ENCODE measurements at places on chromosomes 6 and 20.

DNA sequence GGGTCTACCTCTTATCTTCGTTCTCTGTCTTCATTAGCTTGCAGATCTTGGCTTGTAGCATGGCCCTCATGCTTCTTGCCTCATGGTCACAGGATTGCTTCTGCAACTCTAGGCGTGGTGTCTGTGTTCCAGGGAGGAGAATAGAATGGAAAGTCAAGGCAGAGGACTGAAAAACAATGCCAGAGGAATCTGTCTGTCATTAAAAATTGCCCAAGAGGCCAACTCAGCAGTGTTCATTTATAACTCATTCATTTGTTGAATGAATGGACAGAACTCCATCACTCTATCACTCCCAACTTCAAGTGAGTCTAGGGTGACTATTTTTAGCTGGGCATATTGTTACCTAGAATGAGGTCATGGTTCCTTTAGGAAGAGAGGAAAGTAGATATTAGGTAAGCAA, 179.6 kb downstream of the UST start:
- no peak for DNase-seq

DNA sequence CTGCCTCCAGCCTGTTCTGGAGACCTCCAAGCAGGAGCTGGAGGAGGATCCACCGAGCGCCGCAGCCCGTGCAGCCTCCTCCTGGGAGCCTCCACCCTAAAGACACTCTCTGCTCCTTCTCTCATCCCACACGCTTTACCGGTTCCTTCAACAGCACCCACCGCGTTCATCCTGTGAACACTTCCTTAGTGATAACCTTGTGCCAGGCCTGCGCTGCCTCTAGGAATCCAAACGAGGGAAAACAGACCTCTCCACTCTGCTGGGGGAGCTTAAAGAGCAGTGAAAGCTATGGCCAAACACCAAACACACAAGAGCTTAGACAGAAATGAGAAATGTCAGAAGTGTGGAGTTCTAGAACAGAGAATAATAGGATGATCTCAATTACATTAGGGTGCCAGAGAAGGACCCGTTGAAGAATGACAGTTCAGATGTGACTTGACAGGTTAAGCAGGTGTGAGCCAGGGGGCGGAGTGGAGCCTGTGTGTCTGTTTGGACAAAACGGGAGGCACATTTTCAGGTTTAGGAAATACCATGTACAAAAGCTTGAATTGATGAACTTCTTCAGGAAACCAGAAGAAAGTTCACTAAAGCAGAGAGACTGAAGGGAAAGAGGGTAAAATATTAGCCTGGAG, 28.5 kb upstream of the HLA-DRB5 start:
- no peak for DNase-seq

GRCh38 chr6:69813508-69813907, 16.7 kb upstream of the LMBRD1 start:
- no peak for DNase-seq

DNA sequence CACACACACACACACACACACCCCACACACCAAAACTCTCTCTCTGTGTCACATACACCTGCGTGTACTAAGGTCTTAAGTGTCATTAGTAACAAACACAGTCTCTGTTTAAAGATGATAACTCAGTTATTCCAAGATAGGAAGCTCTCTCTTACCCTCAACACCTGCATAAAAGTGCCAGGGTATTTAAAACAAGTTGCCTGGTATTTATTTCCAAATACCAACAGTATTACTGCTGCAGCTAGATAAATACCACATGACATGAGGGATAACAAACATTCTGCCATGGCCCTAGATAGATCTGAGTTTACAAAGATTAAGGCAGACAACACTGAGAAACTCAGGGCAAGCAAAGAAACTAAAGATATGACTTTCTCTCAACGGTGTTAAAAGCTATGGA, 118.5 kb downstream of the SIM1 start:
- DNase-seq = peak; percentile 51

DNA sequence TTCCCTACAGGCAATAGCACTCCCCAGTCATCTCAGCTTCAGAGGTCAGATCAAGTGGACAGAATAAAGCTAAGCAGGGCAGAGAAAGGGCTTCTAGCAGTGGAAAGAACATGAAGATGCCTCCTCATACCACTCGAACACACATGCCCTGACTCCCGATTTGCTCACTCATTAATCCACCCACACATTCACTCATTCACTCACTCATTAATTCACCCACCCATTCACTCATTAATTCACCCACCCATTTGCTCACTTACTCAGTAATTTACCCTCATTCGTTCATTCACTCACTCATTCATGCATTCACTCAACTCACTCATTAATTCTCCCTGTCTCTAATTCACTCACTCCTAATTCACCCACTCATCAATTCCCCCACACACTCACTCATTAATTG, 43.9 kb downstream of the HNF4A start:
- no peak for DNase-seq

- no peak for DNase-seq
Measured at GRCh38 chr6:128517124-128517523, 3.3 kb downstream of the PTPRK start.

- peak; percentile 28 for DNase-seq
Measured at GRCh38 chr20:46835418-46835817, 59.2 kb upstream of the EYA2 start.

DNA sequence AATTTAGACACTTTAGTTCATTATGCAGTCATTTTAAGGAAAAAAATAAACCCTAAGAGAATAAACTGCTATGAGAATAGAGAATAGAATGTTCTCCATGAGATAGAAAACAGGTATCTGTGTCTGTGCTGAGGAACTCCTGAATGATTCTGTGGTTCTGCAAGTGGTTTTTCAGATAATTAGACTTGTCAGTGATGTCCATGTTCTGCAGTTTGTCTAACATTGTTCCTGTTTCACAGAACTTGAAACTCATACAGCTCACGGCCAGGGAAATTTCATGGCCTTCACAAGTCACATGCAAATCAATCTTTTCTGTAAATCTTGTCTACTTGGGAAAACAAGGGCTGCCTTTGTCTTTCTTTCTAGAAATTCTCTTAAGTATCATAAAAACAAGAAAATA, 73.4 kb upstream of the HMGCLL1 start:
- no peak for DNase-seq

- peak; percentile 75 for DNase-seq
Measured at GRCh38 chr6:14925699-14926026, 320.2 kb upstream of the JARID2 start.

DNA sequence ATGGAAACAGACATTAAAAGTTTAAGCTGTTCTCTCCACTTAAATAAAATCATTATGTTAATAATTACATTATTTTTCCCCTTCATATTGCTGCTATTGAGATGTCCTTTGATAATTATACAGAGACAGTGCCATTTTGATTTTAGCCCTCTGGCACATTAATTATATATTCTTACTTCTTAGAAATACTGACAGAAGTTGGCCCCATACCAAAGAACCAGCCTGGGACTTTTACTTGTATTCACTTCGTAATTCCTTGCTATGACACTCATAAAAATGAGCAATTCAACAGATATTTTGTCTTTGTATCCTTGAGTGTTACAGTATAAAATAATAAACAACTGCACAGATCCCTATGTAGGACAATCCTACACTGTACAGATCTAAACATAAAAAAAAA, 743.7 kb downstream of the TBC1D32 start:
- DNase-seq = peak; percentile 0
